ENCODE measurements at places on chromosomes 5 and 9.

DNA sequence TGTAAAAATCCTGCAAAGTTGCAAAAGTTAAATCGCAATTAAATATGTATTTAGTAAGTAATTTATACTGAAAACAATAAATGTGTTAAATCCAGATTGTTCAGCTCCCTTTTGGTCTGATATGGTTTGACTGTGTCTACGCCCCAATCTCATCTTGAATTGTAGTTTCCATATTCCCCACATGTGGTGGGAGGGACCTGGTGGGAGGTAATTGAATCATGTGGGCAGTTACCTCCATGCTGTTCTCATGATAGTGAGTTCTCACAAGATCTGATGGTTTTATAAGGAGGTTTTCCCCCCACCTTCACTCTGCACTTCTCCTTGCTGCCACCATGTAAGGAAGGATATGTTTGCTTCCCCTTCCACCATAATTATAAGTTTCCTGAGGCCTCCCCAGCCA is 140.0 kb downstream of the CDH6 start:
- no peak for DNase-seq

DNA sequence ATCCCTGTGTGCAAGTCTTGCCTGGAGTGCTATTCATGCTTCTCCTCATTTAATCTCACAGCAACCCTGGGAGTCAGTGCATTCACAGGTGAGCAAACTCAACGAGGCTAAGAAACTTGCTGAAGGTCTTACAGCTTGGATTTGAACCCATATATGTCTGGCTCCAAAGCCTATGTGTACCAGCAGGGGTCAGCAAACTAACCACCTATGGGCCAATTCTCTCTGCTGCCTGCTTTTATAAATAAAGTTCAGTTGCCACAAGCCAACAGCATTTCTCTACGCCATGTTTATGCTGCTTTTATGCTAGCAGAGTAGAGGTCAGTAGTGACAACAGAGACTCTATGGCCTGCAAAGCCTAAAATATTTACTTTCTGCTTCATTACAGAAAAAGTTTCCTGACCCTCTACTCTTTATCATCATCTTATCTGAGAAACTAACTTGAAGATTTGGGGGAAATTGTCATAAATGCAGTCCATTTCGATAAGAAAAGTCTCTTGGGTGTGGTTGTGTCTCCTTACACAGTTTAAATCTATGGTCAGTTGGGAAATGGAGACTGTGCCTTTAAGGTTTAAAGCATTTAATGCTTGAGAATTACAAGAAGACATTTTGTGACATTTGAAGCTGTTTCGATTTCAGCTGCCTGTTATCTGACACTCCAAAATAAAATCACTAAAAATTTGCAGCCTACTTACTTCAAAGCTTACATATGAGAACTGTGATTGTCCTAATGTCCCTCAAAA is 137.7 kb downstream of the PRELID2 start:
- DNase-seq, result no peak

DNA sequence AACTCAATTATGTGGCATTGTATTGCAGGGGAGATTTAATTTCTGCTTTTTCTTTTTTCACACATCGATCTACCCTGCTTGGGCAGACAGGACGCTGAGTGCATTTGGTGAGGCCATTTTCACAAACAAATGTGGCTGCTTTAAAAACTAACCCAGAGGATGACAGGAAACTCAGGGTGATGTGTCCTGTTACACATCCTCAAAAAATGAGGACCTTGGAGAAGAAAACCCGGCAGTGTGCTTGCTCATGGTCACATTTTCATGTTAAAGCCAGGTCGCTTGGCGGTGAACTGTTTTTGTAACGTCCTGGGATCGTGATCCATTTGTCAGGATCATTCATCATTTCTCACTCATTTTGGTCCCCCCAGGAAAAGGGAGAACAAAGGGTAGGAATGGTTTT is 478.3 kb upstream of the ADAMTS16 start:
- no peak for DNase-seq

DNA sequence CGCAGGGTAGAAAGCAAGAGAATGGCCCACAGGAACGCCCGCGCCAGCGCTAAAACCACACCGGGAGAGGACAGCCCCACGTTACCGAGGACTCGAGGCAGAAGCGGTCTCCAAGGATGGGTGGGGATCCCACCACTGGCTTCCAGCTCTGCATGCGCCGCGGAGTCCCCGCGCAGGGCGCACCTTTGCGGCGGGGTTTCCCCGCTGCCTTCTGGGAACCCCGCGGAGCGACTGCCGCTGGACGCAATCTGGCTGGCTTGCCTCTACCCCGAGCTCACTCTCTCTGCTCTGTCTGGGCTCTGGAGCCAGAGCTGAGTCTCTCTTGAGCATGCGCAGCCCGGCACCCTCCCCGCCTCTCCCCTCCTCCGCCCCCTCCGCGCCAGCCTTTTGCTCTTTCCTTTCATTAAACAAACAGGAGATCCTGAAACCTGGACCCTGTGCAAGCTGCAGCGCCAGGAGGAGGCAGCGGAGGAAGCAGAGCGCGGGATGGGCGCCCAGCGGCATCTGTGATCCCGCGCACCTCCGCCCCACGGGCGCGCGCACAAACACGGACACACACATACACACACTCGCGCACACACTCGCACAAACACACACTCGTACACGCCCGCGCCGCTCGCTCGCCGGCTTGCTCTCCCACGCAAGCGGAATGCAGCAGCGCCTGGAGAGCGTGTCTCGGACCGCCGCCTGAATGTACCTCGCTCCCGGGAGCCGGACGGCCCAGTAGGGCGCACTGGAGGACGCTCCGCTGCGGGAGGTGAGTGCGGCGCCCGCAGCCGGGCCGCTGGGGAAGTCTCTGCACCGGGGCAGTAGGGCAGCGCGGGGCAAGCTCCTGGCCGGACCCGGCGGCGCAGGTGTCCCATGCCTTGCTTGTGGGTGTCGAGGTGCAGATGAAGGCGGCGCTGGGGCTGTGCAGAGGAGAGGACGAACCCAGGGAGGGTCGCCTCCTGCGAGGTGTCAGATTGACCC is at the start of gene PLPPR1:
TSS of gene PLPPR1 (plus strand) at position 382 of the 969 bp plus-strand sequence.
- DNase-seq, result peak; percentile 51

GRCh38 chr5:23977997-23978396 is 470.6 kb downstream of the PRDM9 start:
- peak; percentile 6 for DNase-seq

- peak; percentile 63 for DNase-seq
Measured at GRCh38 chr9:92607773-92608172, 62.2 kb downstream of the IPPK start.

DNA sequence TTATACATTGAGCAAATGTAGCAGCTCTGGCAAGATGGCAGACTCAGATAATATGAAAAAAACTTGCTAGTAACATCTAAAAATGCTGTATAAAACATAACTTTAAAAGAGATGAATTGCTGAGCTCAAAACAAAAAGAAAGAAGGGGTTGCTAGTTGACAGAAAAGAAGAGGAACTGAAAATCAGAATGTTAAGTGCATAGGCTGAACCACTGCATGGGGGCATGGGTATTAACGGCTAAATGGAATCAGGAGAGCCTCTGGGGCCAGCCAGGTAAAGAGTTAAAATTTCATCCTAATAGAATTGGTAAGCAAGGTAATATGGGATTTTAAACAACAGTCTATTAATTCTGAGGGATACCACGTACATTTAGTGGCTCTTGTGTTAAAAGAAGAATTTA is 146.8 kb downstream of the SMC2 start:
- DNase-seq, result no peak

DNA sequence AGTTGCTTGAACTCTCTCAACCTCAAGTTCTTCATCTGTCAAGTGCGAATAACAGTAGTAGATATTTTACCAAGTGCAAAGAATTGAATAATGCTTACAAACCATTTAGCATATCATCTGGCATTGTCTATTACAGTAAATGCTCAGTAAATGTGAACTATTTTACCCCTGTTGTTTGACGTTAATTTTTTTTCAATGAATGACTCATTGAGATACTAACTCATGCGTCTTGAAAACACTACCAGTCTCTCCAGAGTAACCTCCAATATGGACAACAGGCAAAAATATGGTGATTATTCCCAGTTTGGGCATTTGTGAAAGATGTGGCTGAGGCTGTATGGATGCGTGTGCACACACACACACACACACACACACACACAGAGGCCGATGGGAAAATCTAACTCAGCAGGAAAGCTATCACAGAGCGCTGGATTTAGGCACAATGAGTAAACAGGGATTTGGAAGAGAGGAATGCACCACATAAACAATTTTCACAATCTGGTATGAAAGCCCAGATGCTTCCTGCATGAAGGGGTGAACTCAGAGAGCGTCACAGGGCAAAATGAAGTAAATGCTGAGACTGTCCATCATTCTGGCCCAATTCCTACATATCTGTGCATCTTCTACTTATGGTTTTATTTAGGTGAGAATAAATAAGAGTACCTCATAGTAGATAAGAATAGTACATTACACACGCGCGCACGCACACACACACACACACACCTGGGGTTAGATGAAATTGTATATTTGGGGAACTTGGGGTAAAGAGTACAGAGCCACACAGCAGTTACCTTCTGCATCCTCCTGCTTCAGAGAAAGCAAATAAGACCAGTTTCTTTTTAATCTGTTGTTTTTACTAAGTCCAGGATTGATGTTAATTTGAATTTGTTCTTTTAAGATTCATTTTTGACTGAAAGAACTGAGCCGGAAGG is 128.7 kb downstream of the PALM2AKAP2 start:
- no peak for DNase-seq

- no peak for DNase-seq
Measured at GRCh38 chr5:57085306-57086081, 88.4 kb upstream of the GPBP1 start.

- DNase-seq, result no peak
Measured at GRCh38 chr9:133956520-133957076, 35.5 kb downstream of the VAV2 start.

- no peak for DNase-seq
Measured at GRCh38 chr5:39518516-39518915, 93.7 kb upstream of the DAB2 start.

DNA sequence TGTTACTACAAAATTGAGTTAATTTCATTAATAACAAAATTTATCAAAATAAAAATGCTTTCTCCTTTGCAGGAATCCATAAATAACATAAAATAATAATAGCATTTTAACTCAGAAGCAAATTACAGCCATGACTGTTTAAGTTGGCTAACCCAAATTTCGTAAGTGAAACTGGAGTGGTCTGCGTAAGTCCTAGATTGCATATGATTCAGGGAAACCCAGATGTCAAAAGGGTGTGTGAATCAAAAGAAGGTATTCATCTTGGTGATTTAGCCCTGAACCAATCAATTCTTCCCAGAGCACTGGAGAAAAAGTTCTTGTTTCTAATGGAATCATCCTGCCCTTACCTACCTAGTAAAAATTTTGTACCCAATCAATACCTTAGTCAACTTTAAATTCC is 547.6 kb downstream of the RAB3C start:
- DNase-seq, result no peak

DNA sequence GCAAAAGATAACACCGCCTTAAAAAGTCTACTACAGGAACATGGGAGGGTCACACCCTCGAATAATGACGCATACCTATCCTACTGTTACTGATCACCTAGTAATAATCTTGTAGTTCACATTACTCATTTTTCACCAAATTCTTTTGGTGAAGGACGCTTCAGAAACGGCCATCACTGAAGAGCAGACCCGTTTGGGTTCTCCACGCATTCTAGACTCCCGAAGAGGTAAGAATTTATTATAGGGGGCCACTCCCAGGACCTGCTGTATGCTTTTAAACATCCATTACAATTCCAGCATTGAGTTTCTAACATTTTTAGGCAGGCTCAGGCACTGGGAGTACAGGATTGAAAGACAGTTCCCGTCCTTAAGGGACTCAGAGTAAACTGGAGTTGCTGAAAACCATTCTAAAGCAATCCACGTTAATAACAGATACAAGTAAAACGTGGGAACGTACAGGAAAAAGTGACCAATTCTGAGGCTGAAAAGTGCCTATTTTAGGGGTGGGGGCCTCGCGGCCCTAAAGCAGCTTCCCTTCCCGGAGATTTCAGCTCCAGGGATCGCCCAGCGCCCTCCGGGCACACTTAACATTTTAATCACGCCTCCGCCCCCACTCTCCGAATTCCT is at the start of gene FER:
TSS of gene FER (plus strand) at position 124 of the 627 bp plus-strand sequence. CDS start 50,286 bp downstream, outside the sequence.
- no peak for DNase-seq

DNA sequence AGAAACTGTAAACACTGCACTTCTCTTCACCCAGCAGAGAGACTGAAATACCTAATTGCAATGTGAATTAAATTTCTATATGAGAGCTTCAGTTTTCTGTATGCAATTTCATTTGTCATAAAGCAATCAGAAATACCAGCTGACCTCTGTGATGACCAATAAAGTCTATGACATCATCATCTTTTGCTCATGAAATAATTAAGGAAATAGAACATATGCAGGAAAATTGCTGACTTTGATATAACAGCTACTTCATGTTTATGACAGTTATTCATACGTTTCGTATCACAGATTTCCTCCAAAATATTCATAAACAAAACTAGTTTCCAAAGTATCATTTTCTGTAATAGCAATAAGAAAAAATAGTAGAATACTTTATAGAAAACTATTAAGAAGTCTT is 652.3 kb downstream of the SLCO4C1 start:
- no peak for DNase-seq

GRCh38 chr5:120808606-120809005 is 344.5 kb downstream of the PRR16 start:
- no peak for DNase-seq

DNA sequence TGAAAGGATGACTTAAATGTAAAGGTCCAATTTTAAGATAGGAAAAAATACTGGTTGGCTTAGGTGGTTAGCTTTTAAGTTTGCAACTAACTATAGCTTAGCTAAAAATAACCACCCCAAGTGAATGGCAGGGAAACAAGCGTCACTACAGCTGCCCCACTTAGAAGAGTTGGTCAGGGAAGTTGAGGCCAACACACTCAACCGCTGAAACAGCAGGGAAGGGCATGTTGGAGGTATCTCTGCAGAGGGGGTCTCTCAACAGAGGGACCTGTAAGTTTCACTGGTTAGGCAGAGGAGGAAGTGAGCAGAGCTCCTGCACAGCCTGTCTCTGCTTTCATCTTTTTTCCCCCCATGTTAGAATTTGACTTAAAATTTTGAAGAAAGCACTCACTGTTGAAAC is 75.3 kb downstream of the LHFPL2 start:
- no peak for DNase-seq

GRCh38 chr5:54807421-54807820 is 178.0 kb downstream of the ESM1 start:
- no peak for DNase-seq

DNA sequence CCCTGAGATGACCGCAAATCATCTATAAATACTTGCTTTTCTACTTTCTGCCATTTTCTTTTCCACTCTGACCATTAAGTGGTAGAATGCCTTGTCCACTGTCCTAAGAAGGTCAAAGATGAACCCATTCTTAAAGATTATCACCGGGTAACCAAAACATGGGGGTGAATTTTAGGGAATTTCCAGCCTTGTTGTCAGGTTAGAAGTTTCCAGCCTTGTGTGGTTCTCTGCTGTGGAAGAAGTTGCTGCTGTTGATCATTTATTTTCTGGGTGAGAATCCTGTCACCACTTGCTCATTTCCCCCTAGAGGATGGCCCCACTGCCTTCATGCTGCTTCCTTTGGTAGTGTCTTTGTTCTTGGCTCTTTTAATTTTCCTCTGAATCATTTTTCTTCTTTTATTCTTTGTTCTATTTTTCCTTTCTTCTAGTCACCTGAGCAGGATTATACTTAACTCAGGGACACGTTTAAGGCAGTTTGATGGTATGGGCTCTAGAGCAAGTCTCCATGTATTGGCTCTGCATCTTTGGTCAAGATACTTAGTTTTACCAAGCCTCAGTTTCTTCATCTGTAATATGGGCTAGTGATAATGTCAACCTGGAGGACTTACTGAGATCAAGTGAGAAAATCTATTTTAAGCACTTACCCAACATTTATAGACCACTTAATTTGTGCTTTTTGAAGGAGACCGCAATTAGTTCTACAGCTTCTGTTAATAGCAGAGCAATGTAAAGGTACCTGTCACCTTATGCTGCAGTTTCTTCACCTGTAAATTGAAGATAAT is 266.2 kb downstream of the ARHGAP26 start:
- no peak for DNase-seq
